CD4-positive, alpha-beta T cell treated with Interleukin-1 beta for 1 hour (primary cell): ENCODE measurements at places on chromosomes 7 and 10.

GRCh38 chr7:121872831-121873288 is at the start of gene PTPRZ1:
TSS of gene PTPRZ1 (plus strand) at chr7:121873161. CDS start at chr7:121873500, 339 bp downstream.
- no peak for DNase-seq

DNA sequence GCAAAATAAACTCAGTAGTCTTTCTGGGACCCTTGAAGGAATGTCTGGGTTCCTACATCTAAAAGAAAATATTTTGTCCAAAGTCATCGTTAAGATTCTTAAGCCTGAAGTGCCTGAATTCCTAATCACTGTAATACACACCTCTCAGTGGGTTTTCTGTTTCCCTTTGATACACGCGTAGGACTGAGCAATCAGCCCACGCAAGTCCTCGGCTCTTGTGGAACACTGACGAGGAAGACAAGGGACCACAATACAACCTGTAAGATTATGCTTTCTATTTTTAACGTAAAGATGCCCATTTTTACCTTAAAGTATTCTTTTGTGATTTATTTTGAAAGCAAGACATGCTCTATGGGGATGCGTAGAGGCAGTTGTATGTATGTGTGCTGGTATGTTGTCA is 472.8 kb upstream of the CELF2 start:
- DNase-seq, result no peak

DNA sequence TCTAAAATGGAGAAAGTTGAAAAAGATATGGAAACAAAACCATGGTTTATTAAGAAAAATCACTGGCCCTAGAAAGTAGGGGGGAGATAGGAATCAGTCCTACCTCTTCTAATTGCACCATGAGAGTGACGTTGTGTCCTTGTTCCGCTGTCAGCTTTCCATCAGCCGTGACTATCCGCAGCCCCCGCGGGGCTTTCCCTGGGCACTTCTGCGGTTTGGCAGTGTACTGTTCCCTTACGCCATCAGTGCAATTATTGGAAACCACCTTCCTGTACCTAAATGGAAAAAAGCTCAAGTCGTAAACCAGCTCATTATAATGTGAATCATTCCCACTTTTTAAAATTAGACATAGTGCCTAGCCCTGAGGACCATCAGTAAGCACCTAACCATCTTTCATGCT is 512.2 kb downstream of the SORCS1 start:
- DNase-seq, result no peak

- no peak for DNase-seq
Measured at GRCh38 chr10:100184840-100185239, 989 bp downstream of the ERLIN1 start.

- no peak for DNase-seq
Measured at GRCh38 chr7:37957221-37957970, 37.0 kb downstream of the EPDR1 start.

- DNase-seq, result no peak
Measured at GRCh38 chr7:29917641-29918040, 72.0 kb downstream of the SCRN1 start.

DNA sequence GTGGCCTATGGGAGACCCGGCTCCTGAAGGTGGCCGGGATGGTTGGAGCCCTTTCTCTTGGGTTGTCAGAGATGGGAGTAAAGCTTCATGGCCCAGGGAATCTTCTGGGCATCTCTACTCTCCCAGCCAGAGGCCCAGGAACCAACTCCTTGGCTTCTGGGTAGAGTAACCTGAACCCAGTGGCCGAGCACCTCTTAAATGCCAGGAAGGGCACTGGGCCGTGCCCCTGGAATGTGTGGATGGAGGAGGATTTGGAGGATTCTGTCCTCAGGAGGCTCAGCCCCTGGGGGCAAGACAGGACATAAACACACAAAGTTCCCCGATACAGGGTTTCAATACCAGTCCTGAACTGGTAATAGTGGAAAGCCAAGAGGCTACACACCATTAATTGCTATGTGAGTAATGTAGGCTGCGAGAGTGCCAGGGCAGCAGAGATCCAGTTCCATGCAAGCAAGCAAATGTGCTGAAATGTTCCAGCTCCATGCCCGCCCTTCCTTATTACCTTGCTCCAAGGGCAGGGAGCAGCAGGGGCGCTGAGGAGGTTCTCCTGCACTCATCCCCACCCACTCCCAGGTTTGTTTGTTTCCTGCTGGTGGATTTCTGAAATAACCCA is 1.2 kb downstream of the PALD1 start:
- no peak for DNase-seq

DNA sequence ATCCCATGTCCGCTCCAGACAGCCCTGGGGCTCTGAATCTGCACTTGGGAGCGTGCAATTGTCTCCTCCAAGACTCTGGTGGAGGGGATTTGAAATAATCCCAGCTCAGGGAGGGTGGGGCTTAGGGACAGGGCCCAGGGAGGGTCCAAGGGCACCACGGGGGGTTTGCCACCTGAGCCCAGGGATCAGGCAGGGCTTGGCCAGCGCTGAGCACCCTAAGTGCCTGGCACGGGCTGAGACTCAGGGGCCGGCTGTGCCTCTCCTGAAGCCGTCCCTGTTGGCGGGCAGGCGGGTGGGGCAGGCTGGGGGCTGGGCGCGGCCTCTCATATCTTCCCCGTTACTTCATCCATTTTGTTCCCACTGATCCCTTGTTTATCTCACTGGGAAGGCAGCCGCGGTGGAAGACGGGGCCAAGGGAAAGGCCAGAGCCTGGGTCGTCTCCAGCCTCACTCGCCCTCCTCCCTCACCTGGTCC is 41.8 kb upstream of the ELN start:
- no peak for DNase-seq
